ENCODE measurements at places on chromosomes 3 and 15.

DNA sequence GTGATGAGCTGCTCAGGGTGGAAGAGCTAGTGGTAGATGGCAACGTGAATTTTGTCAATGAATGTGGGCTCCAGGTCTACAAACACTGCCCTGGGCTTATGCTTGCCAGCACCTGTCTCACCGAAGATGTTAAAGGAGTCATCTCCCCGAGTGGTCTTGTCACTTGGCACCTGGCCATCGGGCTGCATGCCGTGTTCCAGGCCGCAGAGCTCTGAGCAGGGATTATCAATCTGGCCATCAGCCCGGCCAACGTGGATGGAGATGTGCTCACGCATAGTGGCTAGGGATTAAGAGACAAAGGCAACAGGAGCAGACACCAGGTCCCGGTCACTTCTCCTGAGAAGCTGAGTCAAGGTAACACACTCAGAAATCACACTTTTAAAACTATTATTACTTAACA, 54.8 kb upstream of the ACTC1 start:
- DNase-seq, result no peak

GRCh38 chr3:161348796-161349400, 22.4 kb downstream of the SPTSSB start:
- no peak for DNase-seq

- no peak for DNase-seq
Observed at GRCh38 chr15:66723826-66724731, 22.0 kb downstream of the SMAD6 start.

DNA sequence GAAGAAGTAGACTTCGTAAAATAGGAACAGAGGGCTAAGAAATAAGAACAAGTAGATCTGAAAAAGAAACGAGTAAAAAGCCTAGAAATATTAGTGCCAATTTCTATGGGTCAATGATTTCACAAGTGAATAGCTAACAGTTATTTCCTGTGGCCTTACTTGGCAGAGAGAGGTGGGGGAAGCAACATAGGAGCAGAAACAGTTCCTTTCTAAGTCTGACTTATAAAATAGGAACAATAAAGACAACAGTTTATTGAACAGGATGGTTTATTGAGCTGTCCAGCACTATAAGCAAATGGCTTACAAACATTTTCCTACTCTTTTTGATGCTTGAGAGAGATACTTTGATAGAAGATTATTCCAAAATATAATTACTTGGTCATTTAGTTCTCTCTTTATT, 37.9 kb downstream of the AGTR1 start:
- no peak for DNase-seq

DNA sequence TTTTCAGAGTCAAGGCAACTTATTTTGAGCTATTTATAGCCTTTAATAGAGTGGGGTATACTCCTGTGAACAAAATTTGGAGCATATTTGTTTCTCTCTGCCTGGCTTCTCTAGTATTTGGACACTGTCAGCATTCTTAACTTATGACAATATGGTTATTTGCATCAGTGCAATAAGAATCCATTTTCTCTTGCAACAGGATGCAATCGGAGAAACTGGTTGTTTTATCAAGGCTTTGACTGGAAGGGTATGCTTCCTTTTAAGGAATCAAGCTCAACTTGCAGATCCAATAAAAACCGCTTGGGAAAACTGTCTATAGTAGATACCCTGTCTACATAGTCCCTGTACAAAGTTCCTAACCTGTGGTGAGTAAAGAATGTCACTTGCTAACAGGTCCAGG, 106.7 kb downstream of the DPH6 start:
- no peak for DNase-seq

GRCh38 chr3:6512172-6512800, 348.6 kb upstream of the GRM7 start:
- DNase-seq, result peak; percentile 59

DNA sequence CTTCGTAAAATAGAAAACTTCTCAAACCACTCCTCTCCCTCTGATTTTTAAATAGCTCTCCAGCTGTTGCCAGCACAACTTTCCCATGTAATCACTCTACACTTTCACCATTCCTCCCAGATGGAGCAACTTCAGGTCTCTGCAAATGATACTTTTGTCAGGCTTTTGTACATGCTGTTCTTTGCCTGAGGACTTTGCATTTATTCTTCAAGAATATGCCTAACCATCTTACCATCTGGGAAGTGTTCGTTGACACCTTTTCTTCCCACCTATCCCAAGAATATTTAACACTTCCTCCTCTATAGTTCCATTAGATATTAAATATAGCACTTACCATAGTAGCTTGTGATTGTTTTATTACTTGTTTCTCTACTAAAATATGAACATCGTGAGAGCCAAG, 703.7 kb downstream of the CADM2 start:
- DNase-seq, result no peak

DNA sequence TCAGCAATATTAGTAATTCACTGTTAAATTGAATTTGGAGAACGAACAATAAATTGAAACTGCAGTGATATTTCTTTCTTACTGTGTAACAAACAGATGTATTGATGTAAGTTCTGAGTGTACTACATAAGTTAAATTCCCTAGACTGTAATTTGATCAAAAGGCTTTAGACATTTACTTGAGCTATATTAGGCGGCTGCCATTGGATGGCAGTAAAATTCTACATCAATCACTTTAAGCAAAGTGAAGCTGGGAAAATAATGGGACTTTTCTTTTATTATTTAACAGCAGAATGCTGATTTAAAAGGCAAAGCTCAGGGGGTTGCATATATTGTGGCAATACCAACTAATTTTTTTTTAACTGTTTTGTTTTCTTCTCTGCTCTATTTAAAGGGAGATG, 212.6 kb upstream of the PLSCR5 start:
- DNase-seq, result no peak

DNA sequence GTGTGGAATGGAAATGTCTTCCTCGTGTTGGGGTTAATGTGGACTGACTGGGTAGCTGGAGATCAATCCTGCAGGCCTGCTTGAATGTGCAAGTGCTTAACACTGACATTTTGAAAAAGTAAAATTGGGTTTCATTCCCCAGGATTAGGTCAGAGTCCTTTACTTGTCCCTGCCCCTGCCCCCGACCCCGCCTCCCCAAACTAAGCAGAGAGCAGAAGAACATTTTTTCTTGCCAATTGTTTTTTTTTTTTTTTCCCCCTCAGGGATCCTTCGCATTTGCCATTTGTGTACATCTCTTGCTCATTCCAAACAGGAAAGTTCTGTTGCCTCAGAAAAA, 147.0 kb upstream of the NR2F2 start:
- no peak for DNase-seq
